NCI-H524 treated with DMSO at 0.1 percent for 48 hours (cell line): ENCODE measurements at places on chromosomes 2 and 18.

GRCh38 chr18:65544701-65545100, 206.1 kb upstream of the CDH7 start:
- DNase-seq, result no peak

- peak; percentile 65 for DNase-seq
These were observed 42.5 kb downstream of the HRH4 start for GRCh38 chr18:24502667-24503523.

DNA sequence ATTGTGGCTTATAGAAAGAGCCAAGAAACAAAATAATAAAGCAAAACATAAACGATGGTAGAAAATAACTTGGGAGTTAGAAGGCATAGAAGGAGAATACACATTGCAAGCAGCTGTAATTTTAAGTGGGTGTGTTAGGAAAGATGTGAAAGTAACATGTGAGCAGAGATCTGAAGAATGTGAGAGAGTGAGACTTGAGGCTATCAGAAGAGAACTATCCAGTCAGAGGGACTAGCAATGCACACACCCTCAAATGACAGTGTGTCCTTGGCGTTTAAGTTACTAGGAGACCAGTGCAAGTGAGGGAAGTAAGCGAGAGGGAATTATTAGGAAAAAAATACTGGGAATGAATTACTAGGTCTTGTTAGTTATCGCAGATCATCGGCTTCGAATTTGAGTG, 304.9 kb downstream of the DSEL start:
- no peak for DNase-seq

DNA sequence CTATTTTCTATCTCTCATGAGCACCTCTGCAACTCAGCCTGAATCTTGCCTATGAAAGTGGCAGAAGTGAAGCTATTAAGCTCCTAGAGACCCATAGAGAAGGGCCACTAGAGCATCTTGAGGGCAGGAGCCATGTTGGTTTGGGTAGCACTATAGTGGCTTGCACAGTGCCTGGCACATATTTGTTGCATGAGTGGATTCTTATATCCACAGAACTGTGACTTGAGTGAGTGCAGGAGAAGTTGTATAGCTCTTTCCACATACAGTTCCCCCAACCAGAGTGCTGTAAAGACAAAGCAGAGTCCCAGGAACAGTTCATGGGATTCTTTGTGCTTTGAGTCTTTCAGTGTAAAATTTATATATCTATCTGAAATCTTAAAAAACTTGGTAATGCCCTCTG, 205.5 kb upstream of the FOSL2 start:
- no peak for DNase-seq

DNA sequence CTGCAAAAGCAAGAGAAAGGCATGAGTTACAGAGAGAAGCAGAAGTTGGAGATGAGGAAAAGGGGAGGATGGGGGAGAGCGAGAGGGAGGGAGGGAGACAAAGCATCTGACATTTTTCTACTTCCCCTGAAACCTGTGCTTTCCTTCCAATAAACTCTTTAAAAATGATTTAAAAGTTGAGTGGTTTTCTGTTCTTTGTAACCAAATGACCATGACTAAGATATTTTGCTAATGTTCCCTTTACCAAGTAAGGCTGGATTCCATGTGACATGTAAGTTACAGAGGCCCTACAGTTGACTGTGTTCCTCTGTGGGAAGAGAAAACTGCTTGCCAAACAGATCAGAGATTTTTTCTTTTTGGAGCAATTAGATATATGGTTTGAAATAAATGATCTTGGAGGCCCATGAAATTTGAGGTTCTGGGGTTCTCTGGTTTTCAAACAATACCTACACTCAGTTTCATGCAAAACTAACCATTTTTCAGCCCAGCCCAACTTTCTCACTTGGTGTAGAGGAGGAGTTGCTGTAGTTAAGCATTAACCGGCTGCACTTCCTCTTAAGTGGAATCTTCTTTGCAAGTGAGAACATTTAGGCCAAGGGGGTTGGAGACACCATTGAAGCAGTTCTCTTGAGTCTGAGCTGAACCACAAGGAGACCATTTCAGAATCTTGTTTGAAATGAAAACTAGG, 34.5 kb downstream of the INSIG2 start:
- no peak for DNase-seq

- DNase-seq, result peak; percentile 75
These were observed 665.3 kb downstream of the STK39 start for GRCh38 chr2:167581961-167582574.

- no peak for DNase-seq
These were observed 18.8 kb upstream of the DTNB start for GRCh38 chr2:25692143-25692542.

DNA sequence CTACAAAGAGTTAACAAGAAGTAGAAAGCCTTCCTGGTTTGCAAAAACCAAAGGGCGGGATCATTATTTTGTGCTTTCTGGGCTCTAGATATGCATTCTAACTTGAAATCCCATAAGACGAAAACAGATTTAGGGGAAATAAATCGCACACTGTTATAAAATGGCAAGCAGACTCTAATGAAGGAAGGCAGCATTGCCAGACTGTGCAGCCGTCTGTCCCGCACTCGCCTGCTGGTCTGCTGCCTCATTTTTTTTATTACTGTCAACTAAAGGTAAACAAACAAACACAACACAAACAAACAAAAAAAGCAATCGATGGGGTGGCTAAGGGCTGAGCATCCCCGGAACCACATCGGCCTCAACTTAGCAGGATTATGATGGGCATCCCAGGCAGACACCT, 24.4 kb downstream of the ZNF521 start:
- DNase-seq, result no peak

DNA sequence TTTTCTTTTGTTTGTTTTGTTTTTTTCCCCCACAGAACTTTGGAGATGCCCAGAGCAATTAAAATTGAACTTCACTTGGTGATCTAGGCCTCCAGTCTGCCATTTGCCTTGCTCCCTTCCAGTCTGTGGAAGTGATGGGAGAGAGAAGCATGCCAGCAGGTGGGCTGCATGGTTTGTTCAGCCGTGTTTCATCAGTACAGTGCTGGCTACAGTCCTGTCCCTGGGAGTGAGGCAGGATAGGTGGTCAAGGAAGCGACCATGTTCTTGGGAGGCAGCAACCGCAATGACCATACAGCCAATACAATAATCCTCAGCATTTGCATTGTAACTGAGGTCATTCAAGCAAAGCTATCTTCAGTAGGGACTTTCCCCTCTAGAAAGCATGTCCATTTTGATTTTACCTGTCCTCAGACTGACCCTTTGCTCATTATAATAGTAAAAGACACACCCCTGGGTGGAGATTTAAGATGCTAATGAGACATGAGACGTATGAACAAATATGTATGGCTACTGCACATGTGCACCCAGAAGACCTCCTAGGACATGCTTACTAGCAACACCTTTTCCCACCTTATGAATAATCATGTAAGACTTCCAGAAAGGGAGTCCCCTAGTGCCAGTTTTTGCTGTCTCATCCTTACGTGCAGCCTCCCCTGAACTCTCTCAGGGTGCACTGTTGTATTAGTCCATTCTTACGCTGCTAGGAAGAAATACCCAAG, 11.1 kb upstream of the LIPG start:
- DNase-seq, result no peak

GRCh38 chr2:214519258-214519818, 108.5 kb downstream of the VWC2L start:
- DNase-seq, result no peak

DNA sequence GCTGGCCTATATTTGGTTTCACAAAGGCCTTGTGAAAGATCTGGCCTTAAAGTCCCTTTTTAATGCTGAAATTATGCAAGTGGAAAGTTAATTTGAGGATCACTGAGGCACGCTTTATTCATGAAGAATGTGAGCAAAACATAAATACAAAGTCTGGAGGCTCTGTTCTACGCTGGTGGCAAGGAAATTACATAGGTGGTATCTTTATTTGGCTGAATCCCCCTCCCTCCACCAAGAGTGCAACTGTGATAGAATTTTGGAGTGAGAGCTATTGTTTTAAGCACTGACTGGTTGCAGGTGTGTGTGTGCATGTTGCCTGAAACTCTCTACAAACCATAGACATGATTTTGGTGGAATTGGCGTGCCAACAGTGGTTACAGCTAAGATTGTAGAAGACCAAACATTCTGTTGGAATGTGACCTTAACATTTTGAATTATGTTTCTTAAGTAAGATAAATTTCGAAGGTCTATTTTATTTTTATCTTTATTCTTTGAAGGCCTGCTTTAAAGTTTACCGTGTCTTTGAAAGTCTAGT, 114.3 kb downstream of the SPTBN1 start:
- DNase-seq, result no peak

- DNase-seq, result no peak
These were observed 161.6 kb downstream of the BCL11A start for GRCh38 chr2:60391649-60392375.

- DNase-seq, result peak; percentile 59
These were observed 162.4 kb downstream of the CELF4 start for GRCh38 chr18:37403100-37403781.

DNA sequence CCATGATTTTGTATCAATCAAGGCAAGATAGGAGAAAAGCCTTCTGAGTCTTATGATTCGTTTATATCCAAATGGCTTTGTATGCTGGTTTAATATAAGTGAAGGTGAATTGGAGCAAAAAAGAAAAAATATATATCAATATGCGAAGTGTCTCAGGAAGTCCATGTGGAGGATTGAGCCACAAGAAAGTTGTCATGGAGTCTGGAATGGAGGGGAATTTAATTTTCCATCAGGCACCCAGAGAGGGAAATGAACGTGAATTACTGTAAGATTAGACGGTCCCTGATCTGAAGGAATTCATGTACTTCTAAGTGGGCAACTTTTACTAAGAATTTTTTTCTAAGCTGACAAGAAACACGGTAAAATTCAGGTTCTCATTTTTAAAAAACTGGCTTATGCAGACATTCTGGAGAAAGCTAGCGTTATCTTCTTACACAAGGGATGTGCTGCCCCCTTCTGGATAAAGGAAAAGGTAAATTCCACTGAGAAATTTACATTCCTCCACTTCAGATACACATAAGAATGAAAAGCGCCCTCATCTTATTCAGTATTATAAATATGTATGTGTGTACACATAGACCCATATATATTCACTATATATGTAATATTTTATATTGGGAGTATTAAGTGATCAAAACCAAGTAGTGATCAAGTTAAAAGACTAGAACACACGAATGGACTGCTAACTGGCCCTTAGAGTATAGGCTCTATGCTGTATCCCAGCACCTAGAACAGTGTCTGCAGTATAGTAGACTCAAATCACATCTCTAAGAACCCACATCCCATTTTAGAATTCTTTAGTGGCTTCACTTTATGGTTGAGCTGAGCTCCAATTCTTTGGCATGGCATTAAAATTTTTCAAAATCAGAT, 289.0 kb upstream of the TFPI start:
- peak; percentile 0 for DNase-seq

DNA sequence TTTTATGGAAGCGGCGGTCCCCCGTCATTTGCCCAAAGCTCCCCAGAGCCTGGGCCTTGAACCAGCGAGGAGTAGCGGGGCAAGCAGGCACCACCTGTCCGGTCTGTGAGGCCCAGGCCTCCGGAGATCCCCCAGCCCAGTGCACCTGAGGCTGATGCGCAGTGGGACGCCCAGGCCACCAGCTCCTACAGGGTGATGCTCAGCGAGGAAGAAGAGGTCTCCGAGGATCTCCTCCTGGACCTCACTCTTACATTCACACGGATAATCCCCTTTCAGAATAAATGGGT, 220.2 kb downstream of the NDUFA10 start:
- DNase-seq, result no peak

DNA sequence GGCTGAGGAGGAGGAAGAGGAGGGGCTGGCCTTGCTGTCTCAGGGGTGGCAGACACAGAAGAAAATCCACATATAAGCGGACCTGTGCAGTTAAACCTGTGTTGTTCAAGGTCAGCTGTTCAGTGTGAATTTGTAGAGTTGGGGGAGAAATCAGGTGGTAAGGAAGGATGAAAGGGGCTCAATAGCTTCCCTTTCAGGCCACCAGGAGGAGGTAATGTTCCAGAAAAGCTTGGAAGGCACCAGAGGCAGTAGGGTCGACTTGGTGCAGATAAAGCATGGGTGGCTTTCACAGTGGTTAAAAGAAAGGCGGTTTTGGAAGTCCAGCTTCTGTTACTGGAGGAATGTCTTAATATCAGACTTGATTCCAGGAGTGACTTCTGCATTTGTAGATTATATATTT, 167.4 kb downstream of the THSD7B start:
- DNase-seq, result no peak

DNA sequence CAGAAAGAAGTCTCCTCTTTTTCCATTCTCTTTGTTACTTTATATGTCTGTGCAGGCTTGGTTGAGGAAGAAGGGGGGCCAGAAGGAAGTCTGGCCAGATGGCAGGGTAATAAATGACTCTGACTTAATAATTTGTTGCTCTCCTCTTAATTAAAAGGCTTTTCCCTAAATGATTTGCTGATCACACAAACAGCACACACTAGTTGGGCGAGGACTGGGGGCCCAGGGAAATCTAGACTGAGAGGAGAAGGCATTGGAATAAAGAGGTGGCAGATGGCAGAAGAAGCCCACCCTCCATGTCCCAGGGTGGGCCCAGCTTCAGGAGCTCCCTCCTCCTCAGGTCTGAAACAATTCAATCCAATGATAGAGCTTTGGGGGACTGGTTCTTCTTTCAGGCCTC, 12.7 kb upstream of the SMARCAL1 start:
- DNase-seq, result peak; percentile 67

- no peak for DNase-seq
These were observed 110.8 kb downstream of the VIT start for GRCh38 chr2:36807223-36807886.

- DNase-seq, result no peak
These were observed 205.8 kb downstream of the SPAG16 start for GRCh38 chr2:213490087-213490486.

DNA sequence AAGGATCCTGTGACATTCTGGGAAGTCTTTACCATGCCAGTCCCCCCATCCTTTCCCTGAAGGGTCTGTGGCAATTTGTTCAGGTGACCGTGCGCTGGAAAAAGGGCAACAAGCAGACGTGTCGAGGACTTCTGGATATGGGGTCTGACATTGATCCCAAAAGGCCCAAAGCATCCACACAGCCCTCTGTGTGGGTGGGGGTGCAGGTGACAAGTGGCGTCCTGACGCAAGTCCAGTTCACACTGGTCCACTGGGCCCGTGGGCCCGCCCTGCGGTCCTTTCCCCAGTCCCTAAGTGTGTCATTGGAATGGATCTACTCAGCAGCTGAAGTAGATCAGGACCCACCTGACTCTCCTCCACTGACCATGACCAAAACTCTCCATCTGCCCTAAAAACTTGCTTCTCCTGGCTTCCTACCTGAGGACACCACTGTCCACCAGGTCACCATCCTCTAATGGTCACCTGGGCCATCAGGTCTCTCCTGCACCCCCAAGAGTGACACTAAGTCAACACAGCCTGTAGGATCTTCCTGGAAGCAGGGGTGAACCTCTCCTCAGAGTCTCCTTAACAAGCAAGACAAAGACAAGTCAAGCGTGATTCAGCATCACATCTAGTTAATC, 85.6 kb upstream of the SLC66A3 start:
- DNase-seq, result no peak

DNA sequence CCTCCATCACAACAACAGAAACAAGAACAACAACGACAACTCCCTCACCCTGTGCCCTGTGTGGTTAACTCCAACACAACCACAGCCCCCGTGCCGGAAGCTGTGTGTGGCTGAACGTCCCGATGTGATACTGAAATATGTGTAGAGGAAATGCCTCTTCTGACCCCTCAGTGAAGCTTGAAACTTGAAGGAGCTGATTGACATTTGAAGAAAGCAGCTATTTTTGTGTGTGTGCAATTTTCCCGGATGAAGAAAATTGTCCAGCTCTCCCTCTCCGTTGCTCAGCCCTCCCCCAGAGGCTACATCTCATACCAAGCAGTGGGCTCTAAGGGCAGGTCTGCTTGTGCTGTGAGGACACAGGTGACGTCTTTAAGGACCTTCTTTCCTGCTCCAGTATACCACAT, 173.8 kb downstream of the ICOS start:
- no peak for DNase-seq

- DNase-seq, result no peak
These were observed 7.4 kb downstream of the DCTN1 start for GRCh38 chr2:74372674-74373073.

GRCh38 chr18:27899893-27900292, 277.0 kb downstream of the CDH2 start:
- no peak for DNase-seq
